Fibroblast of gingiva (primary cell): ENCODE measurements at places on chromosomes 11 and 22.

- no peak for DNase-seq
Measured at GRCh38 chr11:63489879-63490278, 1.1 kb downstream of the PLAAT5 start.

GRCh38 chr22:38706101-38706900 is 557 bp downstream of the GTPBP1 start:
- DNase-seq: peak; percentile 26

- DNase-seq: no peak
Measured at GRCh38 chr22:40967111-40967760, 16.1 kb downstream of the RBX1 start.

DNA sequence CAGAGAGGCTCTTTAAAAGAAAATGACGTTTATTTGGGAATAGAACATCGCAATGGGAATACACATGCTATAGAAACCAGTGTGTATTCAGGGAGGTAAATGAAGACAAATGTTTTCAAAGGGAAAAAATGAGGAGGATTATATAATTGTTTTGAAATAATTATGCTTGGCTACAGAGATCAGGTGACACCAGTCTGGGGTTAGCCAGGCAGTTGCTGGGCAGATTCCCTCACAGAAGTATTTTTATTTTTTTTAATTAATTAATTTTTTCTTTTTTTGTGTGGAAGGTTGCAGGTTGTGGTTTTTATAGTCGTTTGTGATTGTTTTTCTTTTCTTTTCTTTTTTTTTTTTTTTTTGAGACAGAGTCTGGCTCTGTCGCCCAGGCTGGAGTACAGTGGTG is 5.6 kb upstream of the STARD10 start:
- DNase-seq: peak; percentile 24

DNA sequence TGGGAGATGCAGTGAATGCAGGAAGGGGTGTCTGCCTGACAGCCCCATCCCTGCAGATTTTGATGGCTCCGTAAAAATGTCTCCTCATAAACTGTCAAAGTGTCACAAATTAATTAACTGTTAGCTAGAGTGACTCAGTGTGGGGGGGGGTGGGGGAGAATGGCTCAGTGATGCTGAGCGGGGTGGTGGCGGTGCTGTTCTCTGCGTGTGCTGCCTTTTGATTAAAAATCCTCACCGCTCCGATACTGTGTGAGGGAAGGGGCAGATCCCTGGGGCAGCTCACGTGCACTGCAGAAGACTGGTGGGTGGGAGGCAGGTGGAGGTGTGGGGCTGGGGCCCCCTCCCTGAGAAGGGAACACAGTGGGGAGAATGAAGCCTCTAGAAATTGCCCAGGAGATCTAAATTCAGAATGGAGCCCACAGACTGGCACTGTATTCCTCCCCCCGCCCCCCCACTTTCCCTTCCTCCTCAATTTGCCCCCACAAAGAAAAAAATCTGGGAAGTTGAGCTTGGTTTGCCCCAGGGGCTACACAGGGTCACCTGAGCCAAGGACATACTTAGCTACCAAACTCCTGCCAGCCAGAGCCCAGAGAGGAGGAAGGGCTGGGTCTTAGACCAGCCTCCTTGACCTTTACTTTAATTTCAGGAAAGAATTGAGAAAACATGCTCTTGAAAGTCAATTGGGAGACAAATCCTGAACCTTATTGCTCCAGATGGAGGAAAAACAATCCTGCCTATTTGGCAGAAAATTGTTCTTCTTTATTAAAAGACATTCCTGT is 39.8 kb downstream of the DRD2 start:
- no peak for DNase-seq

GRCh38 chr11:60743058-60743457 is 13.6 kb upstream of the MS4A15 start:
- DNase-seq: no peak

DNA sequence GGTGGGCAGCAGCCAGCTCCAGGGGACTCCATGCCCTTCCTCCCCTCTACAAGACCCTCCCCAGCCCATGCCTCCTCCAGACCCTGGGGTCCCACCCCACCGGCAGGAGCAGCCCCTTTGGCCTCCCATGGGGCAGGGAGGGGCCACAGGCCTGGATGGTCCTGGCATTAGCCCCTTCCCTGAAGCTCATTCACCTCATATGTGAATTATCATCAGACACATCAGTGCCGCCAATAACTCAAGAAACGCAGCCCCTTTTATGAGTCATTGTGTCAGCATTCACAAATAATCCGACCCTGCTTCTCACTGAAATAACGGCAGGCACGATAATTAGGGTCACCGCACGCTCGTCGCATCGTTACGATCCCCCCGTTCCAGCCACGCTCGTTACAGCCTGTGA is 124.2 kb downstream of the BRD1 start:
- no peak for DNase-seq

DNA sequence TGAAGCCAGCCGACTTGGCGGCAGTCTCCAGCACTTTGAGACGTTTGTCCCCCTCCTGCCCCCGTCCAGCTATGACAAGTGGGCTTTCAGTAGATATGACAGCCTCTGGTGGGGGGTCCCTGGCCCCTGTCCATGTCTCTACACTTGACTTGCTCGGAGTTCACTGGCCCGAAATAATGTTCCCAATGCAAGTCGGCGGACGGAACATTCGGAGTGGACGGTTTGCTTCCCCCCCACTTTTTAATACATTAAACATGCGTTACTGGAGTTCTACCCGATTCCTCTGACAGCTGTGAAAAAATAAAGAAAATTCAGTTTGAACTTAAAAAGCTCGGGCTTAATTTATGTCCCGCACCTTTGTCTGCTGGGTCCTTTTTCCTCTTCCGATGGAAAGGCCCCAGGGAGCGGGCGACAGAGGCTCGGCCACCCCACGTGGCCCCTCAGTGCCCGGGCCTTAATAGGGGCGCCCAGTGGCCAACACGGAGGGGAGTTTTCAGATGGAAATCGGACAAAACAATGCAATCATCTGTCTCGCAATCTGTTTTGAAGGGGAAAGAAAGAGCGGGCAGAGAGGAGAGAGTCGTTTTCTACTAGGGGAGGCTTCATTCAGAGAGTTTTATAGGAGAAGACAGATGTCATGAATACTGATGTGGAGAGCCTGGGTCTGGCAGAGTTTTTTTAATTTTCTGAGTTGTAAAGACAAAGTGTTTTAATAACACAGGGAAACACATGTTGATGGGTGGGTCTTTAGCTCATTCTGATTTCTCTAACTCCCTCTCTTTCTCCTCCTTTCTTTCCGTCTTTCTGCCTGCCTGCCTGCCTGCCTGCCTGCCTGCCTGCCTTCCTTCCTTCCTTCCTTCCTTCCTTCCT is 50.2 kb downstream of the SMIM38 start:
- no peak for DNase-seq

GRCh38 chr11:134861490-134862104 is 449.6 kb upstream of the B3GAT1 start:
- DNase-seq: no peak

- DNase-seq: no peak
Measured at GRCh38 chr11:12543596-12544415, 130.4 kb upstream of the TEAD1 start.

DNA sequence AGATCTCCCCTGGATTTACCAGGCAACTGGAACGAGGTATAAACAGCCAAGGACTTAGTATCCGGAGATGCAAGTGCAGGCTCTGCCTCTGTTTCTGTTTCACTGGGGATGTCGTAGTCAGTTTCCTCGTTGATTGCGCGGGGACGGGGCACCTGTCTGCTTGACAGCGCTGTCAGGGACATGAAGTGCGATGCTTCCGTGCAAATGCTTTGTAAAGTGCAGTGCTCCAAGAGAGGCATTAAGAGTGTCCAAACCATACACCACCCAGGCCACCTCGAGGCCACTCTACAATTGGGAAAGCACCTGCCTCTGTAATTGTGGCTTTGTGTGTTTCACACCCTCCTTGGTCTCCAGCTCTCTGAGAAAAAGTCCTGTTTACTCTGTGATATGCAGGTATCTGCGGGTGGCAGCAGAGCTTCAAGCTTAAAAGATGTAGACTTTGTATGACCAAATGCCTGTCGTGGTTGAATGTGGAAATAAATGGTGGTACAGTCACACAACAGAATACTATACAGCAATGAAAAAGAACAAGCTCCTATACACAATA is 18.6 kb upstream of the CD5 start:
- no peak for DNase-seq

DNA sequence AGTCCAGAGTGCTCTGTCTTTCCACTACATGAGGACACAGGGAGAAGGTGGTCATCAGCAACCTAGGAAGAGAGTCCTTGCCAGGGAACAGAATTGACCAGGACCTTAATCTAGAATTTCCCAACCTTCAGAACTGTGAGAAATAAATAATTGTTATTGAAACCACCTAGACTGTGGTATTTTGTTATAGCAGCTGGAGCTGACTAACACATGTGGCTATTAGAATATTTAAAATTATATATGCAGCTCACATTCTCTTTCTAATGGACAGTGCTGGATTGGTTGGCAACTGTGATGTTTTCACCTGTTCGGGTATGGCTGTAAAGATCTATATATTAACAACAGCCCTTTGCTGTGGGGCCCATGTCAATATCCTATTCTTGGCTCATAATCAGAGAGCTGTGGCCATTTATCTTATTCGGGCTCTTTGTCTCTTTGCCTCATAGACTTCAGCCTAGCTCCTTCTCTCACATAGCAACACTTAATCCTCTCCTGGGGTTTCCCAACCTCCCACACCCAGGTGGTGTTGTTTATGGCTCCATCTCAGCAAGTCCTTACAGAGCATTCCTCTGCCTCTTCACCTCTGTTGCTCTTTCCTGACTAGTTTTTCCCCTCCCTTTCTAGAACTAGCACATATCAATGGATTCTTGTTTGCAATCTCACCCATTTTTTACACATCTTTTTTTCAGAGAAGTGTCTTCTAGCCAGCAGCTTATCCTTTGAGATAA is 46.4 kb upstream of the AMOTL1 start:
- DNase-seq: no peak

DNA sequence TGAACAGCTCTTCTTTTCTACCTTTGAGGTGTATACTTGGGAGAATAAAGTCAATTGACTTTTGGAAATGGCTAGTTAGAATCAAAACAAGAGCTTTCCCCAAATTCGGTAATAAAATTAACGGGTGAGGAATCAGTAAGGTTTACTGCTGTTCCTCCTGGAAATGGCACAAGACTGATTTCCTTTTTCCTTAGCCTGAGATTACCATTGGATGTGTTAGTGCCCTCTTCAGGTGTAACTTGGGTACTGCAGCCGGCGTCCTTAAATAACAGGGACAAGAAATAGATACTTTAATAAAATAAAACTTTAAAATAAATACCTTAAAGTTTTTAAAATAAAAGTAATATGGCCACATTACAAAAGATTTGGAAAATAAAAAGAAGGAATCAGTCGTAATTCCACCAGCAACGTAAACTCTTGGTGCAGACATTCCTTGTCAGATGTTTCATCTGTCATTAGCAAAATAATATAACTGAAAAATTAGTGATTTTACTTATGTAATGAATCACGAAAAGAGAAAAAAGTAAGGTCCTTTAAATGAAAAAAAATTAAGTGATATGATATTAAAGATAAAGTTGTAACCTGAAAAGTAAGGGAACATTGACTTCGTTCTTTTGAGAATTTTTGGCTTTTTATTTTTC is 29.7 kb downstream of the ZFTA start:
- peak; percentile 74 for DNase-seq

- peak; percentile 19 for DNase-seq
Measured at GRCh38 chr22:46293577-46294260, 3.0 kb upstream of the GTSE1 start.

GRCh38 chr11:96088914-96089313 is 165.0 kb upstream of the MTMR2 start:
- no peak for DNase-seq

DNA sequence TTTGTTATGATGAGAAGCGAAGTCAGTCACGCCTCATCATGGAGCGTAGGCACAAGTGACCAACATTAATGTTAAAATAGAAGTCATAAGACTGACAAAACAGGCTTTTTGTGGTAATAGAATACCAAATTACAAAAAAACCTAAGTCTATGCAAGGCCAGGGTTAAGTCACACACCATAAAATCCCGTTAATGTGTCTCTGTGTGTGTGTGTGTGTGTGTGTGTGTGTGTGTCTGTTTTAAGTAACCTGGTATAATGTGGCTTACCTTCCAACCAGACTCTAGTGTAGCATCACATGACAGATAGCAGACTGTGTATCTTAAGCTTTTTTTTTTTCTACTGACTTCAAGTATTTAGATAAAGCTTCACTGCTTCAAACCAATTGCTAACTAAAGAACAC is 38.0 kb downstream of the C11orf71 start:
- no peak for DNase-seq

DNA sequence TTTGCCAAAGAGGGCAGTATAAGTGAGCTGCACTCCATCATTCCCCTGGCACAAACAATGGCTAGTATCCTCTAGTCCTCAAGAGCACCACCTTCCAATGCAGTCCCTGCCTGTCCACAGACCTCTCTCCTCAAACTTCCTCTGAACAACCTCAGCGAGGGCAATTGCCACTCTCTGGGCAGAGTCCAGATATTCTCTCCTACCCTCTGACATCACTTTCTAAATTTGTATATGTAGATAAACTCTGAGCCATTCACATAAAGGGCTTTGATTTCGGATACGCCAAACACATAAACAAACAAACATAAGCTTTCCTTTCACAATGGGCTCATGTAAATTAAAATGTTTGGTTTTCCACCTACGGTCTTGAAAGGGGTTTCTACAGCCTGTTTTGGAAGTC is 3.0 kb upstream of the SLC43A3 start:
- DNase-seq: no peak

GRCh38 chr11:61975638-61976419 is 8.4 kb upstream of the FTH1 start:
- no peak for DNase-seq

GRCh38 chr11:98842187-98842586 is 178.6 kb upstream of the CNTN5 start:
- DNase-seq: no peak

DNA sequence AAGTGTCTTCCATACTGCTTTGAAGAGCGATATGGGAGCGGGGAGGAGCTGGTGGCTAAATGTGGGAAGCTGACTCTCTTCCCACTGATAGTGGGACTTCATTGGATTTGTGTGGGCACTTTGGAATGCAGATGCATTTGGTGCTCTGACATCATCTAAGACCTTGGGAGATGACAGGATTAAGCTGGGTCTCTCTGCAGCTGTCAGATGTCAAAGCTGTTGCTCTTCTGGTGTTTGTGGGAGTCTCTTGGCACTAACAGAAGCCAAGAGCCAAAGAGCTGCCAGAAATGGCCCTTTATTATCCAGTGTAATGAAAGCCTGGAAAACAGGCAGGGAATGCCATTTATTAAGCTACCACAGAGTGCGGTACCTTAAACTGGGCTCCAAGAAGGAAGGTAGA is 20.6 kb downstream of the GRAMD1B start:
- DNase-seq: no peak
